Brain microvascular endothelial cell (primary cell): ENCODE measurements at places on chromosomes 7 and 10.
A peak's percentile ranks its signal among the peaks of the same experiment; 100 is the strongest.

DNA sequence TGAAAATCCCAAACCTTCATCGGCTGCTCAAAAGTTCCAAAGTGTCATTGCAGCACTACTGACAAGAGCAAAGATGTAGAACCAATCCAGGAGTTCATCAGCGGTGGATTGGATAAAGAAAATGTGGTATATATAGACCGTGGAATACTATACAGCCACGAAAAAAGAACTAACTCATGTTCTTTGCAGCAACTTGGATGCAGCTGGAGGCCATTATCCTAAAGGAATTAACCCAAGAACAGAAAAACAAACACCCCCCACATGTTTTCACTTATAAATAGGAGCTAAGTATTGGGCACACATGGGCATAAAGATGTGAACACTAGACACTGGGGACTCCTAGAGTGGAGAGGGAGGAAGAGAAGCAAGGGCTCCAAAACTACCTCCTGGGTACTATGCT, 31.6 kb downstream of the PHYH start:
- DNase-seq: no peak

DNA sequence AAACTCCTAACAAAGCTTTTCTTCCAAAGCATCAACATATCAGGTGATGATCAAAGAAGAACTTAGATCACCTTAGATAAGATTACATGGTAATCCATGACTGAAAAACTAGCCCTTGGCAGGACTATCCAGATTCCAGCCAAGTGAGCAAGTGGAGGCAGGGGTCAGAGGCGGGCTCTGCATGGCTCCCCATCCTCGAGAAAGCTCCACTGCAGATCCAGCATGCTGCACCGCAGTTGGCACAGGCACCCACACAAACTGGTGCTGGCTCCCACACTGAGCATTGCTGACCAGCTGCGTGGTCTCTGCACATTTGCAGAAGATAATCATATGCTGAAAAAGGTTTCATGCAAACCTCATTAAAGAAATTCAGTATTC, 10.1 kb downstream of the PSAP start:
- no peak for DNase-seq

GRCh38 chr10:1502451-1502850, 234.9 kb downstream of the ADARB2 start:
- no peak for DNase-seq

DNA sequence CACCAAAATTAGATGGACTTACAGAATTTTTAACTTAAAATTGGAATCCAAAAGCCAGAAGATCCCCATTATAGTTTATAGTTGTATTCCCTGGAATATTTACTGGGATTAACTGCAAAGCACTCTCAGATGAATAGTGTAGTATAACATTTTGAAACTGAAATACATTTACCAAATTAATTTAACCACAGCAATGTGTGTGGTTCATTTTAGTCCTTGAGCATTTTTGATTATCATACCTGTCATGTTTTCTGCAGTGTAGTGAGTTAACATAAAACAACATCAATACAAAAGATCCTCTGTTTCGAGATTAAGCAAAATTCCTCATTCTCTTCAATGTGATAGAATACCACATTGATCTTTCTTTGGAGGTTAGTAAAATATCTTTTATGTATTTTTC, 3.7 kb downstream of the VIM start:
- DNase-seq: no peak

DNA sequence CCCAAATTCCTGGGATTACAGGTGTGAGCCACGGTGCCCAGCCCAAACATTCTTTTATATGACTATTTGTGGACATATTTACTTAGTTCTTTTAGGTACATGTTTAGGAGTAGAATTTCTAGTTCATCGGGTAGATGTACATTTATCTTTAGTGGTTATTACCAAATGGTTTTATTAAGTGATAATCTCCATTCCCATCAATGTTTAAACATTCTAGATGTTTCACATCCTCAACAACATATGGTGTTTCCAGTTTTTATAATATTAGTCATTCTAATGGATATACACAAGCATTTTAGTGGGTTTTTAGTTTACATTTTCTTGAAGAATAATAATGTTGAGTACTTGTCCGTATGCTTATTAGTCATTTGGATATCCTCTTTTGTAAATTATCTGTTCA, 131.7 kb downstream of the RTKN2 start:
- no peak for DNase-seq

- DNase-seq: no peak
Observed at GRCh38 chr10:118310822-118311221, 31.3 kb downstream of the FAM204A start.

GRCh38 chr7:80924090-80924489, 5.2 kb upstream of the SEMA3C start:
- DNase-seq: no peak

GRCh38 chr7:89232-90019, 102.9 kb upstream of the FAM20C start:
- peak; percentile 86 for DNase-seq

DNA sequence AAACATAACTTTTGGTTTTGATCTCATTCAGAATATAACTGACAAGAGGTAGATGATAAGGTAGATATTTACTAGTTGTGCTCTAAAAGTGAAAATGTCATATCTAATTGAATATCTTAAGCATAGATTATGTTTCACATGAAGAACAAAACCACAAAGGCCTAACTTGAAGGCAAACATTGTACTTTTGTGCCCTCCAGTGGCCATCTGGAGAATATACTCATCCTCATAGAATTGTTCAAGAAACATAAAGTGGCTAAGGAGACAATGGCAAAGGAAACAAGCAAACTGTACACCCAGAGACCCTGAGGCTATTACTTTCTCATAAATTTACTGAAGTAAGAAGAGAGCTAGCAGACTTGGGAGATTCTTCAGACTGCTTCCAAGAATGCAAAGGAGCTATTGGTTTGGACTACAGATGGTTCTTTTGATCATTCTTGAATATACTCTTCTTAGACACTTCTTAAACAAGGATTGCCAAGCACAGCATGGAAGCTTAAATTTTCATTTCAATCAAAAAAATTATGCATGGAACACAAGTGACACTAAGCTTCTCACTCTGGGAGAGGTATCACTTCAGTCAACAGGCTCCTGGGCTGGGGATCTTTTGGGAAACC, 98.2 kb upstream of the DKK1 start:
- peak; percentile 78 for DNase-seq

- no peak for DNase-seq
Observed at GRCh38 chr10:391847-392704, 256.8 kb downstream of the ZMYND11 start.

- DNase-seq: no peak
Observed at GRCh38 chr10:98424295-98425254, 9.6 kb upstream of the PYROXD2 start.

- DNase-seq: no peak
Observed at GRCh38 chr7:158021836-158022235, 565.8 kb downstream of the PTPRN2 start.

- peak; percentile 56 for DNase-seq
Observed at GRCh38 chr10:14953424-14954000, 384 bp downstream of the DCLRE1C start.

- DNase-seq: no peak
Observed at GRCh38 chr10:71522442-71523144, 125.9 kb downstream of the CDH23 start.

- no peak for DNase-seq
Observed at GRCh38 chr7:37675749-37676148, 7.8 kb upstream of the GPR141 start.

DNA sequence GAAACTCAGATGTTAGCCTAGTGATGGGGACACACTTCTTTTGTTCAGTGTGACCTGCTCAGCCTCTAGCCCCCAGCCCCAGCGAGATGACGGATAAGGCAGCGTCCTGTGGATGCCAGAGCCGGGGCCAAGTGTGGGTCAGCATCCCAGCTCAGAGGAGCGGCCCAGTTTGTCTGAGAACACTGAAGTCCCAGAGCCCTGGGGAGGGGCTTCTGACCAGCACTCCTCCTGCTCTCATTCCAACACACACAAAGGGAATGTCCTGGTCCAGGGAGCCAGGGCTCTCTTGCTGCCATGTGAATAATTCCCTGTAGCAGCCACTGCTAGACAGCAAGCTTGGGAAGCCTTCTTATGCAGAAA, 4.5 kb upstream of the ATP6V0E2 start:
- no peak for DNase-seq

GRCh38 chr10:86439544-86439943, 72.9 kb upstream of the GRID1 start:
- peak; percentile 98 for DNase-seq
